Liver (tissue), 10 donors: ENCODE measurements at places on chromosomes 1 and 21. TPM values are rescaled to one million over a fixed set of nuclear protein-coding genes. Genes with fewer than 3 reads are reported as not detected.
A peak's percentile ranks its signal among the peaks of the same experiment; 100 is the strongest.

KCNK2 gene
- not detected for total RNA-seq

CELA2A gene
- not detected for total RNA-seq

TNNT2 gene
- total RNA-seq = 0.17 TPM

SAMD11 gene
- 1.3 TPM for total RNA-seq

AVPR1B gene
- not detected for total RNA-seq

NPHS2 gene
- not detected for total RNA-seq

DMRTA2 gene
- total RNA-seq = not detected

CDA gene
- 8.1 TPM for total RNA-seq

MYOG gene
- total RNA-seq = not detected

UBASH3A gene
- 0.65 TPM for total RNA-seq

BSND gene
- 0.14 TPM for total RNA-seq

PADI3 gene
- total RNA-seq = not detected

DNA sequence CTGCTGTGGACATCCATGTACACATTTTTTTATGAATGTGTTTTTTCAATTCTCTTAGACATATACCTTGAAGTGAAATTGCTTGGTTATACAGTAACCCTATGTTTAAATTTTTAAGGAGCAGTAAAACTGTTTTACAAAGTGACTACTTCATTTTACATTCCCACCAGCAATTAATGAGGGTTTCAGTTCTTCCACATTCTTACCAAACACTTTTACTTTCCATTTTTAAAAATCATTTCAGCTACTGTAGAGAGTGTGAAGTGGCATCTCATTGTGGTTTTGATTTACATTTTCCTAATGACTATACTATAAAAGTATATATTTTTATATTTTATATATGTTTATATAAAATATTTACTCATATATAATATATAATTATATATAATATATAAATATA lies 1221.5 kb downstream of the PLA2G4A start:
- DNase-seq = no peak

GRCh38 chr1:240806200-240806745 lies 194.3 kb upstream of the GREM2 start:
- DNase-seq = no peak

GRCh38 chr1:198950036-198950435 lies 311.2 kb downstream of the PTPRC start:
- no peak for DNase-seq

DNA sequence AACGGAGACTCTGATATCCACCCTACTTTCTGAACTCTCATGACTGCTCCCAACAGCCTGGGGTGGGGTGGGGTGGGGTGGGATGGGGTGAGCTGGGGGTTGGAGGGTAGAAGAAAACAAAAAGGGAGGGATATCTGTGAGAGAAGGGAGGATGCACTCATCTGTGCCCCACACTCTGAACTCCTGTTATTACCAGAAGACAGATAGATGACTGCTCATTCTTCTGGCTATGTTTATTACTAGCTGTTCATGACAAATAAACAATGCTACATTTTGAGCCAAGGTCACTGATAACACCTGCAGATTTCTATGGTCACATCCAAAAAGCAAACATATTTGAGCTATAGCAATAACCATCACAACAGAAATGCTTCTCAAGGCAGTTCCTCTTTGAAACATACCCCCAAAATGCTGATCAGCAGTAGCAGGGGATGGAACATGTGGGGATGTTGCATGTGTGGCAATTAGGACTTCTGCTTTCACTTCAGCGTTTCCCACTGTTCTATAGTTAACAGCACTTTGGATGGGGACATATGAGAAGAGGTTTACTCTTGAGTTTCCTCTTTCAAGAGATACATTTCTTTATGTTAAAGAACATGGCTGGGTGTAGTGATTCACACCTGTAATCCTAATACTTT lies 43.3 kb downstream of the GPR3 start:
- no peak for DNase-seq

- DNase-seq = no peak
Measured at GRCh38 chr21:23729331-23729730, 1878.0 kb downstream of the MRPL39 start.

DNA sequence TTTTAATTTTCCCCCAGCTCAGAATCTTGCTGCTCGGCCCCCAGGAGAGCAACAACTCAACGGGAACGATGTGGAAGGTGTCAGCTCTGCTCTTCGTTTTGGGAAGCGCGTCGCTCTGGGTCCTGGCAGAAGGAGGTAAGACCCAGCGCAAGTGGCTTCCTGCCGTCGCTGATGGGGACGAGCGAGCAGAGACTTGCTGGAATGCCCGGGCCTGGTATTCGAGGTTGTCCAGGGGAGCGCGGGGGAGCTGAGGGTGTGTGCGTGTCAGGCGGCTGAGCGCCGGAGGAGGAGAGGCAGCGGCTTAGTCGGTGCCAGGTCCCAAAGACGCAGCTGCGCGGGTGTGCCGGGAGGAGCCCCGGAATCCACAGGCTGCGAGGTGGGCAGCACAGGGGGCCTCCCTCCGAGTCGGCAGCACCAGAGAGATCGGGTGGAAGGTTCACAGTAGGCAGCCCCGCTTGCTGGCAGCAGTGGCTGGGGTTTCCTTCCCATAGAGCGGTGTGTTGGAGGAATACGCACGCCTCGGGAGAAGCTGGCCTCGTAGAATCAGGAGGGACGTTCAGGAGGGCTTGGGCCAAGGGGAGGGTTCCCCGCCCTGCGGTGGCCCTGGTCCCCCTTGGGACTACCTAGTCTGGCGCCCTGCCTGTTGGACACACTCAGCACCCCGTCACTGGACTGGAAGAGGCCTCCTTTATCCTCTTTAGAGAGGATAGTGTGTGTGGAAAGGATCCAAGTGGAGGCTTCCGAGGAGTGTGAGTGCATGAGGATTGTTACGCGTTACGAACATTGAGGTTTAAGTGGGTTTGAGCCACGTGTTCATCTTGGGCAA lies 547 bp downstream of the PDPN start:
- DNase-seq = no peak

GRCh38 chr1:12087797-12088314 lies 24.8 kb downstream of the TNFRSF8 start:
- no peak for DNase-seq

DNA sequence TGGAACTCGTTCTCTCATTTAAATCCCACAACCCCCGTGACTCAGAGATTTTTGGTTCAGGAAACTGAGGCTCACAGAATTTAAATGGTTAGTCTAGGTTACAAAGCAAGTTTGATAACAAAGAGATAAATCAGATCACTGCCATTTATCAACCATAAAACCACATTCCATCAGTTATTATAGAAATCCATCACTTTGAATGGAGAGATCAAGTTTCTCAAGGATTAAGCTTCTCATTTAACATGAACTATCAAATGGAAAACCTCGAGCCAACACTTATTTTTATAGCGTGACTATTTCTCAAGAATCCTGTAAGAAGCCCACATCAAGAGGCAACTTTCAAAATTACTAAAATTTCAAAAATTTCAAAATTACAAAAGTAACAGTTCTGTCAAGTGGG lies 11.9 kb downstream of the WLS start:
- DNase-seq = no peak

- no peak for DNase-seq
Measured at GRCh38 chr1:199422206-199422605, 605.3 kb upstream of the NR5A2 start.

- DNase-seq = no peak
Measured at GRCh38 chr1:78619446-78619802, 824 bp upstream of the IFI44L start.

- no peak for DNase-seq
Measured at GRCh38 chr1:238001818-238002217, 111.1 kb upstream of the ZP4 start.

DNA sequence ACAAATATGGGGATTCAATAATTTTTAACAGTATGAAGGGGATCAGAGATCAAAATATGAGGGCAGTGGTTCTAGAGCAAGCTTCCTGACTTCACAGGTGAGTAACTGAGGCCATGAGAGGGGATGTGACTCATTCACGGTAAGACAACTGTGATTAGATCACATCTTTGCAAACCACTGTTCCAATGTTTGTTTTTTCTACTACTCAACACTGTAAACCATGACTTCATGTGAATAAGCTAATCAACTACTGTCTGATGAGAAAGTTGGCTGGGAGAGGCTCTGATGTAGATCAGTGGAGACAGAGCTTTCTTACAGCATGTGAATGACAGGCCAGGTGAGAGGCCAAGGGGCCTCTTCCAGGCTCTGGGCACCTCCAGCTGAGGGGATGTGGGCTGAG lies 84.7 kb downstream of the BRINP2 start:
- no peak for DNase-seq

DNA sequence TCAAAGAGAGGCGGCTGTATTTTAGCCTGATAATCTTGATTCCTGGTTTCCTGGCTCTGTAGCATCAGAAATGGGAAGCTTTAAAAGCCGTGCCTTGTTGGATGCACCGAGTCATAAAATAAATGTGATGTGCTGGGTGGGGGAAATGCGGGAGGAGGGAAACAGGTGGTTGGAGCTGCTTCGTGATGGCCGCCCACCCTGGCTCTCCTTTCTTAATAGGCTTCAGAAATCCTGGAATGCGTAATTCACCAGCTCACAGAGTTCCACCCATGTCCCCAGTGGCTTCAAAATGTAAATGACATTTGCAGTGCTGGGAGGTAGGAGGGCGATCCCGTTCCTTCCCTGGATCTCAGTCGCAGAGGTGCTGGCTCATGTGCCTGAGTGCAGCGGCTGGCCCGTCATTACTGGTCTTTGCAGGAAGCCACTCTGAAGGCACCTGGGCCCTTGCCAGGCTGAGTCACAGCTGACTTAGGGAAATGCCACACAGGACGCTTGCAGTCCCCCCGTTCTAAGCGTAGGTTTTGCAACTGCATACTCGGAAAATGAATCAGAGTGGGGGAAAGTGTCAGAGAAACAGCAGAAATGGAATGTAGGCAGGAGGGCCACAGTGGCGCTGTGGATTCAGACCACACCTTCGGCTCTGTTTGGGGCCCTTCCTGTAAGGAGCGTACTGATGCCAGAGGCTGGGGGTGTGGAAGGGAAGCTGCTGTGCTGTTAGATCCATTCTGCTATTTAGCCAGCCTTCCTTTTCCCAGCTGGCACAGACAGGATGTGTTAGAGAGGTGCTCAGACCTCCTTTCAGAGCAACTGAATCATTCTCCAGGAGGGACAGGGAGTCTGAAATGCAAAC lies 37.6 kb downstream of the GALNT2 start:
- DNase-seq = no peak

- DNase-seq = no peak
Measured at GRCh38 chr1:111214074-111214801, 13.3 kb upstream of the CHI3L2 start.

DNA sequence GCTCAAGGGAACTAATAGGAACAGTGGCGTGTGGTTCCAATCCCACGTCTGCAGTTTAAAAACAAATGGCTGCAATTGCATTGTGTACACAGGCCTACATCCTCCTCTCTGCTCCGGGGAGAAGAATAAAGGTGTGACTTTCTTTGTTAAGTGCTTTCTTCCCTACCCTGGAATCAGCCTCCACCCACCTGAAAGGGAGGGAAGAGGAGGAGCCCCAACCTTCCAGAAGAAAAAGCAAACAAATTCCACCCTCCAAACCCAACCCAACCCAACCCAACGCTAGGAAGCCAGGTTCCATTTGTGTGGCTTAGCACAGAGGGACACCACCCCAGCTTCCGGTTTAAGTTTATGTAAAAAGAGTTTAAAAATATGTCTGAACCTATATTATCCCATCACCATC lies 11.8 kb upstream of the BACE2 start:
- DNase-seq = no peak

GRCh38 chr1:192598589-192598988 lies 23.0 kb downstream of the RGS1 start:
- DNase-seq = no peak

DNA sequence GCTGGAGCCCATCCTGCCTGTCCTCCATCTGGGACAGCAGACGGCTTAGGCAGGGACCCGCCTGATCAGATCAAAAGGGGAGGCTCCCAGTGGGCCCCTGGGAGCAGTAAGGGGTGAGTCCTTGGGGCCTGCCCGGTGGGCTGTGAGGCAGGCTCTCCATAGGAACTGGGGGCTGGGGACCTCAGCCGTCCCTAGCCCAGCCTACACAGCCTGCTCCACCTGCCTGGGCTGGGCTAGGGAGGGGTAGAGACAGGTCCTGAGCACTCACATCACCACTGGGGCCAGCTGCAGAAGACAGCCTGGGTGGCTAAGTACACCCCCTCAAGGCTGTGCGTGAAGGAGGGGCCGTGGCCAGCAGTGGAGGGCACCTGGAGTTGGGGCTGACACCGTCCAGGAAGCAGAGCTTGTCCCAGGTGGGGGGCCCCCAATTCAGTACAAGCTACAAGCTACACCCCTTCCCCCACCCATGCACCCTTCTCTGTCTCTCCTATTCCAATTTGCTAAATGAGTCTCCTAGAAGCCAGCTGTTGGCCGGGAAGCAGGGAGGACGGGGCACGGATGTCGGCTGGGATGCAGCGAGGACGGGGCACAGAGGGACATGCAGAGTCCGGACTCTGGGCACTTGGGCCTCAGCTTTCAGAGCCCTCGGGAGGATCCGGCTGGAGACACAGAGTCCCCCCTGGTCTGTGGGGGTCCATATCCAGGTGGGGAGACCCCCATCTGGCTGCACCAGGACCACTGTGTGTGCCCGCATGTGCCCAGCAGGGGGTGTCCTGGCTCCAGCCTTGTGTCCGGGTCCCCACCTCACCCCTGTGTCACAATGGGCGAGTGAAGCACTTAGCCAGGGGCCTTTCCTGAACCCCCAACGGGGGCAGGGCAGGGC lies 1.7 kb downstream of the ISG15 start:
- peak; percentile 44 for DNase-seq

- no peak for DNase-seq
Measured at GRCh38 chr1:93955765-93956164, 46.5 kb upstream of the GCLM start.

GRCh38 chr1:61284936-61285335 lies 202.6 kb downstream of the NFIA start:
- DNase-seq = no peak

- no peak for DNase-seq
Measured at GRCh38 chr1:25706146-25707089, 89.8 kb downstream of the MAN1C1 start.

GRCh38 chr1:210940081-210940617 lies 193.8 kb downstream of the KCNH1 start:
- no peak for DNase-seq

DNA sequence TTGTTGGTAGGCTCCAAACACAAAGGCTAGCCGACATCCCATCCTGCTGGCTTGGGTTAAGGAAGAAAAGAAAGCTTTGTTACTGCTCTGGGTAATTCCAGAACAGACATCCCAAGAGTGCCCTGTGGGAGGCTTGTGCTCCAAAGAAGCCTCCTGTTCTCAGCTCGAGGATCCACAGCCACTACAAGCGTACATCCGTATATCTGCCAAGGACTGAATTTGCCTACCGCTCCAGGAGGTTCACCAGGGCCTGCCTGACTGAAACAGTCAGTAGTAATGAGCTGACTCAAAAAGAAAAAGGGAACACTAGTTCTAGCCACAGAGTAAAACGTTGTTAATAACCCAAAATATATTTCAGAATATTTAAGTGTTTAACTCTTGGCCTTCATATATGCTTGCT lies 24.8 kb upstream of the MUTYH start:
- DNase-seq = no peak
